ENCODE measurements at places on chromosomes 13 and 19.

GRCh38 chr19:39381910-39382611, 8.8 kb downstream of the PAF1 start:
- no peak for DNase-seq

GRCh38 chr19:7925171-7925851, 624 bp downstream of the CTXN1 start:
- no peak for DNase-seq

- DNase-seq: no peak
Observed at GRCh38 chr19:45451850-45452387, 15.9 kb upstream of the FOSB start.

DNA sequence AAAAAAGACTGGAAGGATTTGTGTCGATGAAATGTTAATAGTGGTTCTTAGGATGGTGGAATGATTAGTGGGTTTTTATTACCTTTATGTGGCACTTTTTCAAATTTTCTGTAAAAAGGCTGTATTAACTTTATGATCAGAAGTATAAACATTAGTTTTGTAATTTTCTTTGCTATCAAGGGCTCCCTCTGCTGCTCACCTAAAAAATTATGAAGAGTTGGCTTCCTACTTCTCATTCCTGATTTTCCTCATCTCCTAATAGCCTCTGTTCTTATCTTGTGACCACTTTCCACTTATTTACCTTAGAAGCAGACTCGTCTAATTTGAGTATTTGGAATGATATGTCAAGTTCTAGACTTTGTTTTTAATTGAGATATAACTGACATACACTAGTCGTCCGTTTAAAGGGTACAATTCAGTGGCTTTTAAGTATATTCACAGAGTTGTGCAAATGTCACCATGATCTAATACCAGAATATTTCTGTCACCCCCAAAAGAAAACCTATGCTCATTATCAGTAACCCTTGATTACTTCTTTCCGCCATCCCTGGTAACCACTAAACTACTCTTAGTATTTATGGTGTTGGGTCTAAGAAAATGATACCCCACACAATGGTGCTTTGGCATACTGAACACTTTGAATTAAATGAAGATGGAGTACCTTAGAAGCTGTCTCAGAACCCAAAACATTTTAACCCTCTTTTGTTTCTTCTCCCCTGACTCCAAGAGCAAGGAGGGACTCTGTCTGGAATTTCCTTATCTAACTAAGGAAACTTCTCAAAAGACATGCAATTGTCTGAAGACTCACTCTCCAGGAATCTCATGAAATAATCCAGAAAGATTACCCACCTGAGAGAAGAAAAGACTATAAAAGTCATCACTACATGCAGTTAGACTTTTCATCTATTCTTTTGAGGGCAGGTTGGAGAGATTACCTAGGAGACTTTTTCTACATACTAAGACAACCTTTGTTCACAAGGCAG, 311.3 kb downstream of the DLEU7 start:
- DNase-seq: no peak

DNA sequence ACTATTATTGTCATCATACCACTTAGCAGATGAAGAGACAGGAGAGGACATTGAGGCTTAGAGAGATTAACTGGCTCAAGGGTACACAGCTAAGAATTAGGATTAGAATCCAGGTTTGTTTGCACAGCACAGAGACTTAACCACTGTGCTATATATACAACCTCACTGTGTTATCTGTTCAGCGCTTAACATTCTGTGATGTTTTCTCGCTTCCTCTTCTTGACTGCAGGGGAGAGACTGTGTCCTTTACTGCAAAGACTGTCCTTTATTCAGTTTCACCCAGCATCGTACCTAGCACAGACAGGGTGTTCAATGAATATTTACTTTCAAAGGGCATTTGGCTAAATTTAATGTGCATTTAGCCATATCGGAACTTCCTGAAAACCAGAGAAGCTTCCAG, 54.9 kb upstream of the PCDH8 start:
- DNase-seq: no peak

DNA sequence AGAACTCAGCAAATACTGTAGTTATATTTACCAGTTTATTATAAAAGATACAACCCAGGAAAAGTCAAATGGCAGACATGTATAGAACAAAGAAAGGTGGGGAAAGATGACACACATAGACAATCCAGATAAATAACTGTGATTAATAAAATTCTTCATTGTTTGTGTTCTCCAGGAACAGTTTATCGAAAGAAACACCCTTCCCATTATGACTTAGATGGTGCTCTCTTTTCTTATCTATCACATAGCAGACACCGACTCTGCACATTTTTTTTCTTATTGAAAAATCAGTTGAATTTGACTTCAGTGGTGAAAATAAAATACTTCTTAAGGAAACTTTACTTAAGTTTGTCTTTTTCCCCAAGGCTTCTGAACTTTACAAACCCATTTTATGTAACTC, 6.2 kb downstream of the ZNF708 start:
- no peak for DNase-seq

GRCh38 chr13:106499113-106499512, 36.3 kb downstream of the EFNB2 start:
- DNase-seq: no peak

GRCh38 chr13:65378943-65379519, 1851.1 kb downstream of the PCDH9 start:
- no peak for DNase-seq

Data from urinary bladder (tissue), 4 donors.